Neural crest cell (in vitro differentiated cells): ENCODE measurements at places on chromosomes 2 and 18. TPM values are rescaled to one million over a fixed set of nuclear protein-coding genes. Genes with fewer than 3 reads are reported as not detected.
A peak's percentile ranks its signal among the peaks of the same experiment; 100 is the strongest.

Gene CD8B2
- total RNA-seq = not detected in 2 replicates

Gene RBBP8
- 47.4 and 53.7 TPM in 2 replicates for total RNA-seq

Gene PLEKHH2
- 1.9 and 2.1 TPM in 2 replicates for total RNA-seq

- H3K4me3 ChIP-seq = no peak overlapping the region
- peaks cover 7% of the 10 kb centered on the region for H3K36me3 ChIP-seq
- peak; percentile 56 for DNase-seq
- no peaks in the 10 kb centered on the region for H3K27me3 ChIP-seq
- peaks cover 2% of the 10 kb centered on the region for H3K4me1 ChIP-seq
These were observed 28.0 kb downstream of the PNO1 start for GRCh38 chr2:68185541-68186164.

GRCh38 chr2:222292149-222293134 is 6.4 kb downstream of the PAX3 start:
- H3K27me3 ChIP-seq = peaks cover 96% of the 10 kb centered on the region
- H3K4me1 ChIP-seq = peaks cover 91% of the 10 kb centered on the region
- H3K36me3 ChIP-seq = peaks cover 27% of the 10 kb centered on the region
- peak overlapping the region; percentile 98 for H3K27ac ChIP-seq
- H3K4me3 ChIP-seq = peak overlapping the region; percentile 87
